Transverse colon (tissue), 4 donors: ENCODE measurements at places on chromosomes 5 and 9. TPM values are rescaled to one million over a fixed set of nuclear protein-coding genes. Genes with fewer than 3 reads are reported as not detected.

The SPEF2 gene
- 5.1 TPM for total RNA-seq

The CCT5 gene
- total RNA-seq, result 129 TPM

The ENTREP1 gene
- 23.2 TPM for total RNA-seq

DNA sequence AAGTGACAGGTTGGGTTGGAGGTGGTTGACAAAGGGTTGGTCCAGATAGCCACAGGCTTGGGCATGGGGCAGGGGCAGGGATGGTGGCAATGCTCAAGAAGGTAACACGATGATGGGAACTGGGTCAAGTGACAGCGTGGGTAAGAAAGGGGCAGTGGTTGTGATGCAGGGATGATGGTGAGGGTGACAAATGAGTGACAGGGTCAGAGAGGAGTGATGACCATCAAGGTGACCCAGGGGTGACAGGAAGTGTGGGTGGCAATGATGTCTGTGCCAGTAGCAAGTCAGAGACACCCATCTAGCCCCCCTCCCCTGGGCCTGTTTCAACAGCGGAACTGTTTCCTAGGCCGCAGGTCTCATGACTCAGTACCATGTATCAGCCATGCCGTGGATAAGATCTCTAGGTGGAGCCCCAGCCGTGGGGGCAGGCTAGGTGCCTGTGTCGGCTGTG lies 20.5 kb downstream of the AQP3 start:
- DNase-seq, result no peak
